ENCODE measurements at places on chromosomes 4 and X.
A peak's percentile ranks its signal among the peaks of the same experiment; 100 is the strongest.

DNA sequence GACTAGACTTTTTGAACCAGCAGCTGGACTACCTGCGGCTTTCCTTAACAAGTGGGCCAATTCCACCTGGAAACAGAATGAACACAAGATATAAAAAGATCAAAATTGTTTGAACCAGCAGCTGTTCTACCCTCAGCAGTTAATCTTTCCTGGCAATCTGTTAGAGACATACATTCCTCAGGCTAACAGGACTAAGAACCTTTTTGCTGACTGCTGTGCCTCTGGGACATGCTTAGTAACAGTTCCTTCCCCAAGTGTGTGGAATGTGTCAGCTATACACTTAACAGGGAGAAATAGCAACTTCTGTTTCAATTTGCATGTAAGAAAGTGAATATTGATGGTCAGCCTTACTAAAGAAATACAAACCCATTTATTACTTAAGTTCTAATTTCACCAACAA lies 554.4 kb downstream of the ARAP2 start:
- no peak for DNase-seq

- DNase-seq = no peak
These were observed 224.1 kb downstream of the SHROOM3 start for GRCh38 chr4:76659103-76659490.

GRCh38 chr4:113223001-113223400 lies 173.5 kb downstream of the ANK2 start:
- no peak for DNase-seq

DNA sequence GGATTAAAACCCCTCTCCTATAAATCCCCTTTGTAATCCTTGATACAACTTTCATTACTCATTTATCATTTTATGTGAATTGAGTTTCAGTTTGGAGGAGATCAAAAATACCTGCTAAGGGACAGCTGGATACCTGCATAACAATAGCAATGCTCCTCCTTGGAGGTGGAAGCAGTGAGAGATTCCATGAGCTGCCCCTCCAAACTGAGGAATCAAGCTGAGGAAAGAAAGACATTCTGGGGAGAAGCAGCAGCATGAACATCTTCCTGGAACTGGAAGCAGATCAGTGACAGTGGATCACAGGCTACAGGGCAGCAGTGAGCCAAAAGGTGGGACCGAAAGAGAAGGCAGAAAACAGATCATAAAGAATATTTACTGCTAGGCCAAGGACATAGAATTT lies 199.8 kb upstream of the CNKSR2 start:
- DNase-seq = no peak

GRCh38 chrX:42996861-42997260 lies 218.9 kb upstream of the PPP1R2C start:
- DNase-seq = no peak

- DNase-seq = no peak
These were observed 6.6 kb downstream of the SMS start for GRCh38 chrX:21946925-21947641.

DNA sequence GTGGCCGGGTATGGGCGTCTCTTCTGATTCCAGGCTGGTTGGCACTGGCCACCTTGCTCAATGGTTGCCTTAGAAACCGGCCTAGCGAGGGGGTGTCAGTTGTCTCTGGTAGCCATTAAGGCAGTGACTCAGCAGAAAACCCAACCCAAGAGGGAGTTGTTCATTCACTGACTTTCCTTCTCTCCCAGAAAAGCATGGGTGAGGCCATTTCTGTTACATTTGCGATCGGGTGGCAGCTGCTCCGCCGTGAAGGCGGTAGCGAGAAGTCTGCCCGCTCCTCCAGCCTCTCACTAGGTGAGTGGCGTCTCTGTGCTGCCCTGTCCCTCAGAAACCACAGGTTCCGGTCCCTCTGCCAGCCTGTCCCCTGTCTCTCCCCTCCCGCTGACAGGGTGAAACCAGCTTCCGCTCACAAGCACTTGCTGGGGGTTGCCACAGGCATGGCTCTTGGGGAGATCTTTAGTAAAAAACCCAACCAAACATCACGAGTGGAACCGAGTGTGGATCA lies 17.4 kb downstream of the IRAK1 start:
- DNase-seq = peak; percentile 74

DNA sequence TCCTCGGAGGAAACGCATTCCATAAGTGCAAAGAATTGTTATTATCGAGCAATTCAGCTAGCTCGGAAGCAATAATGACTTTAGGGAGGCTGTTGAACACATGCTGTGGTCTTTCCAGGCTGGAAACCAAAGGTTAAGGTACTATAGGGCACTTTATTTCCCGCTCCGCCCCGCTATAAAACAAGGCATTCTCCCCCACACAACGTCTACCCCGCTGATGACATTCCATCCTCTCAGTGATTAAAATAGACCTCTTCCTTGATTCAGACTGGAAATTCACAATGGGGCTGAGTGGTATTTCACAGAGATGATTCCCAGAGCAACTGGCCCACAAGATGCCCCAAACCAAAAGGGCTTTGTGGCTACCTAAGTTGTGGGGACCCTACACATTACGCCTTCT lies 196.4 kb downstream of the STIM2 start:
- DNase-seq = no peak

DNA sequence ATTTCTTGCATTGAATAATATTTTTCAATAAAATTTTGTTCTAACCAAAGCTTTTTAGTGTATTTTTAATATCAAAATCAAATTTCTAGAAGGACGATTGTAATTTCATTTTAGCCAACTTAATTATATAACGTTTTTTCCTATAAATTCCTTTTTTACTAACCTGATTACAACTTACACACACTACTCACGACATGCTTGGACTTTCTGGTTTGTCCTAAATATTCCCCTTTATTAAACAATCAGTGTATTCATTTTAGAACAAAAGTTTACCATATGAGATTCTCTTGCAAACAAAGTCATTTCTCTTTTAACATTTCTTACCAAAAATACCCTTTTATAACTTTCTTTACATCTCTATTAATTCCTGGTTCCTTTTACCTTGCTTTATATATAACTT lies 173.7 kb downstream of the PWWP3B start:
- no peak for DNase-seq

- no peak for DNase-seq
These were observed 49.9 kb upstream of the NFKB1 start for GRCh38 chr4:102451266-102451665.

- DNase-seq = no peak
These were observed 101.3 kb upstream of the NPFFR2 start for GRCh38 chr4:71930459-71930858.

DNA sequence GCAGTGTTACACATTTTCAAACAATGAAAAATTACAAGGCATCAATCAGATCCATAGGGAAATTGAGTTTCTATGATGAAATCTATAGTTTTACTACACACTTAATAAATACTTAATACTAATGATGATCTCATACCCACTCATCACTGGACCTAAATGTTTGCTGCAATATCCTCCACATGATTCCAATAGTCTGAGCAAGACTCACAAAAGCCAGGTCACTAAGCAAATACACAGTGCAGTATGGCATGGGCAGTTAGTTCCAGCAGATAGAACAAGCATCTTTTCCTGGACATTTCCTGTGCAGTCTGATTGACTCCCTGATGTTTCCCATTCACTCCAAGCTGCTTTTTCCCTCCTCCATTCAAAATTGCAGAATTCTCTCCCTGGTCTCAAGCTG lies 109.0 kb upstream of the ATOH1 start:
- no peak for DNase-seq

GRCh38 chrX:121216641-121217374 lies 169.4 kb downstream of the GLUD2 start:
- no peak for DNase-seq

DNA sequence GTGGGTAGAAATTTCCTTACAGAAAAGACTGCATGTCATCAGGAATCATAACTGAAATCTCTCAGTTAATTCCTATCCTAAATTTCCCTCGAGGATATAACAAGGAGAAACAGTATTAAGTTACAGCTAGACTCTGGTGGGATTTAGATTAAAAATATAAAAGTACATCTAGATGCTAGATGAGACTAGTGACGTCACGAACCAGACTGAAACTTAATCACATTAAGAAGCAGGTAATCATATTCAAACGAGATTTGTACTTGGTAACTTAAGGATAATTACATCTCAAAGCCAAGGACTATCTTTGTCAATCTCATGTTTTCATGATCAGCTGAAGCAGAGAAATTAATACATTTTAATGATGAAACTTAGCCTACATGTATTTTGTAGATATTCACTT lies 130.6 kb downstream of the MTNR1A start:
- no peak for DNase-seq

DNA sequence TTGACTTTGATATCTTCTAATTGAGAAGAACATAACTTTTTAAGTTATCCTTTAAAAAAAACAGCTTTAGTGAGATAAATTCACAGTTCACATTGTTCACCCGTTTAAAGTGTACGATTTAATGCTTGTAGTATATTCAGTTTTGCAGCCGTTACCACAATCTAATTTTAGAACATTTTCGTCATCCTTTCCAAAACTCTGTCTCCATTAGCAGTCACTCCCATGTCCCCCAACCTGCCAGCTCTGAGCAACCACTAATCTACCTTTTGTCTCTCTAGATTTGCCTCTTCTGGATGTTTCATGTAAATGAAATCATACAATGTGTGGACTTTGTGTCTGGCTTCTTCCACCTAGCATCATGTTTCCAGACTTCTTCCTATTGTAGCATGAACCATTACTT lies 38.6 kb downstream of the CLCN4 start:
- DNase-seq = no peak

GRCh38 chr4:86934147-86934770 lies 552 bp upstream of the AFF1 start:
- DNase-seq = no peak

- DNase-seq = no peak
These were observed 157.6 kb upstream of the SH3RF1 start for GRCh38 chr4:169428376-169428775.

GRCh38 chr4:36206012-36206411 lies 38.3 kb downstream of the ARAP2 start:
- DNase-seq = no peak

- DNase-seq = no peak
These were observed 26.3 kb upstream of the DACH2 start for GRCh38 chrX:86121916-86122315.

DNA sequence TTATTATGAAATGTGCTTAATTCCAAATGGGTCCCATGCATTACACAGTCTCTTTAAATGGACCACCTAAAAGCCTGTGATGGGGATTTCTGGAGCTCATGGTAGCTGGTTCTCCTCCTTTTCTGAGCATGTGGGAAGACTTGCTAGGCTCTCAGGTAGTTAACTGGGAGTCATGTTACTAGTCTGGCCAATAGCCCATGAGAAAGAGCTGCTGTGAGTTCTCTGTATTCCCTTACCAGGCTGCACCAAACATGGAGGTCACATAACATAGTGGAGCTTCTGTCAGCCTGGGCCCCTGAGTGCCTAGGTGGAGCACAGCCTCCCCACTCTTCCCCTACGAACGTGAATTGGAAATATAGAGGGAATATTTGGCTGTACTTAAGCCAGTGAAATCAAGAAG lies 198.4 kb downstream of the MAML3 start:
- no peak for DNase-seq

- DNase-seq = no peak
These were observed 64.6 kb downstream of the ANAPC4 start for GRCh38 chr4:25441519-25442117.

DNA sequence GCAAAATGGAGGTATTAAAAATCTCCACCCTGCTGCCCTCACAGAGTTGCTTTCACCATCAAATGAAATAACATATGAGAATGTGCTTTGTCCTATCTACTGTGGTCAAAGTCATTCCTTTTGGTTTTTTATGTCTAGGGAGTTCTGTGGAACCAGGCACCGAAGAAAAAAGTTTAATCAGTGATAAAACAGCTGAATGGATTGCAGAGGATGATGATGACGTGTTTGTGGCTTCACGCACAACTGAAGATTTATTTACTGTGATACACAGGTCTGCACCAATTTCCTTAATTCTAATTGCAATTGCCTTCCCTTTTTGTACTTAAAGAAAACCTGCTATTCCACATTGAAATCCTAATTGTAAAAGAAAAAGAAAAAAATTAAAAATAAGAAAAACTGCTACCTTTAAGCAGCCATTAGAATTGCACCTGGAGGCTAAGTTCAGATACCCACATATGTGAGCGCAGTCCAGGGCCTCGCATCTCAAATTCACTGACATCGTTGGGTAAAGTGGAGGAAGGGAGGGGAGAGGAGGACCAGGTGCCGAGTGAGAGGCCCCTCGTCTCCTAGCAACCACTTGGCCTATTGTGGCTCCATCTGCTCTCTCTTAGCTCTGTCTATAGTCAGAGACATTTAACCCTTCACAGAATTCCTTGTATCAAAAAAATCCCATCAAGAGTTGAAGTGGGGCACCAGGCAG lies 10.5 kb upstream of the RTL5 start:
- no peak for DNase-seq

DNA sequence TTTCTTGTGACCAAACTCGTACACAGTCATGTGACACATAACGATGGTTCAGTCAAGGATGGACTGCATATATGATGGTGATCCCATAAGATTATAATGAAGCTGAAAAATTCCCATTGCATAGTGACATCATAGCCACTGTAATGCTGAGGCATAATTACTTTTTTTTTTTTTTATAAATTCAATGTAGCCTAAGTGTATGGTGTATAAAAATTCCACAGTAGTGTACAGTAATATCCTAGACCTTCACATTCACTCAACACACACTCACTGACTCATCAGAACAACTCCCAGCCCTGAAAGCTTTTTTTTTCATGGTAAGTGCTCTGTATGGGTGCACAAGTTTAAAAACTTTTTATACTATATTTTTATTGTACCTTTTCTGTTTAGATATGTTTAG lies 105.0 kb downstream of the AREG start:
- DNase-seq = no peak

DNA sequence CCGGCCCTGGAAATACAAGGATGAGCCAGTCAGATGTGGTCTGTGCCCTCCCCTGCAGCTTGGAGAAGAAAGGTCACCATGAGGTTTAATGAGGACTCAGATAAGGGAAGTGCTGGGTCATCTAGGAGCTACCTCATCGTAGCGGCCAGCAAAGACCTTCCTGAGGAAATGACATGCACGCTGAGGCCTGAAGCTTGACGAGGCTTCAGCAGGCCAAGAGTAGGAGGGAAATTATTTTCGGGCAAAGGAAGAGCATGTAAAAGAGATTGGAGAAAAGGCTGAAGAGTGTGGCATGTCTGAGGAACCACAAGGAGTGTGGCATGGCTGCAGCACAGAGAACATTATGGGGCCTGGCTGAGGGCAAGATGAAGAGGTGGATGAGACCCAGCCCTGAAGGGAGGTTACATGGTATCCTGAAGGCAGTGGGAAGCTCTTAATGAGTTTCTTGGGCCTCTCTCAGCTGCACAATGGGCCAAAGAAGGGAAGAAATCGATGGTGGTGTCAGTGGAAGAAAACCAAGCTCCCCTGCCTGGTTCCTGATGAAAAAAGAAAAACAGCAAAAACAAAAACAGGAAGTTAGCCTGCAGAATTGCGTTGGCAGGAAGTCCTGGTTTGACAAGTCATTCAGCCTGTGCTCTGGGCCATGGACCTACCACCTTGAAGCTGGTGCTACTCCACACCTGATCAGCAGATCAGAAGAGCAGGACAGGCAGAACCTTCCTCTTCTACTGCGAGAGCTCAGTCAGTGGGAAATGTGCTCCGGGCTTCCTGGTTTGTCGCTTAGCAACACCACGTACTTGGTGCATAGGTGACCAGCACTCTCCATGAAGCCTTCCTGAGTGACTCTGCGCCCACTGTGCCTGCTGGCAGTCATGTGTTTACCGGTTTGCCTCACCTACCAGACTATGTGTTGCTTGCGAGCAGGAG lies 134.5 kb upstream of the KLF3 start:
- peak; percentile 70 for DNase-seq

Data from CD4-positive, alpha-beta T cell treated with Interleukin-1 beta for 1 hour (primary cell).